ENCODE measurements at places on chromosomes 16 and 17.

GRCh38 chr16:5379954-5380353 is 282.4 kb upstream of the EEF2KMT start:
- DNase-seq = no peak

DNA sequence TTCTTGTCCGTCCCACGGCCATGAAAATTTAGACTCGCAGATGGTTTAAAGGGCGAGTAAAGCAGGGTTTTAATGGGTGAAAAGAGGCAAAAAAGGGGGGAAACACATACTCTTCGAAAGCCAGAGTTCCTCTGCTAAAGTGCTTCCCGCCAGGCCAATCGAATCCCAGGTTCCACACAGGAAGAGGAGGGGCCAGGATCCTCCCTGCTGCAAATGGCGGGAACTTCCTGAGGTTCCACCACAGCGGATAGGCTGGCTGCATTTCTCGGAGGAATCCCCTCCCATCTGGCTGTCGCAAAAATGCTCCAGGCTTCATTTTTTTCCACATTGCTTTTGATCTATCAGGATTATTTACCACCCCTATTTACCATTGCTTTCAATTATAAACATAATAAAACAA is 670.1 kb upstream of the CA10 start:
- no peak for DNase-seq

DNA sequence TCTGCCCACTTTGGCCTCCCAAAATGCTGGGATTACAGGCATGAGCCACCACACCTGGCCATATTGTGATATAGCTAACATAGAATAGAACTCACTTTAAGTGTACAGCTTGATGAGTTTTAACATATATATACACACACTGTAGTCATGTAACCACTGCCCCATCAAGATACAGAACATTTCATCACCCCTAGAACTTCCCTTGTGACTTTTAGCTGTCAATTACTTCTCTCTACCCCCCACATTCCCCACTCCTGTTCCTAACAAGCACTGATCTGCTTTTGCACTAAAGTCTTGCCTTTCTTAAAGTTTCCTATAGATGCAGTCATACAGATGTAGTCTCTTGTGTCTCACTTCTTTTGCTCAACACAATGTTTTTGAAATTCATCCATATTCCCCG is 93.1 kb downstream of the PITPNC1 start:
- DNase-seq = no peak

DNA sequence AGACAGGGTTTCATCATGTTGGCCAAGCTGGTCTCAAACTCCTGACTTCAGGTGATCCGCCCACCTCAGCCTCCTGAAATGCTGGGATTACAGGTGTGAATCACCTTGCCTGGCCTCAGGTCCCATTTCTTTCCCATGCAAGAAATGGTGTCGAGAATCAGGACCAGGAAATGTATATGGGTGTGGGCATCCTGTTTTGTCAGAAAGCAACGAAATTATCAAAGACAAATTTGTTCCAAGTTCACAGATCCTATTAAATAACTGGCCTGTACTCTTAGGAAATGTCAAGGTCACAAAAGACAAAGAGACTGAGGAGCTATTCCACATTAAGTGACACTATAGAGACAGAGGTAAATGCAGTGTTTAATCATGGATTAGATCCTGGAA is 17.1 kb upstream of the ST6GALNAC1 start:
- no peak for DNase-seq

- no peak for DNase-seq
These were observed 224.7 kb downstream of the SNX29 start for GRCh38 chr16:12201216-12201615.

DNA sequence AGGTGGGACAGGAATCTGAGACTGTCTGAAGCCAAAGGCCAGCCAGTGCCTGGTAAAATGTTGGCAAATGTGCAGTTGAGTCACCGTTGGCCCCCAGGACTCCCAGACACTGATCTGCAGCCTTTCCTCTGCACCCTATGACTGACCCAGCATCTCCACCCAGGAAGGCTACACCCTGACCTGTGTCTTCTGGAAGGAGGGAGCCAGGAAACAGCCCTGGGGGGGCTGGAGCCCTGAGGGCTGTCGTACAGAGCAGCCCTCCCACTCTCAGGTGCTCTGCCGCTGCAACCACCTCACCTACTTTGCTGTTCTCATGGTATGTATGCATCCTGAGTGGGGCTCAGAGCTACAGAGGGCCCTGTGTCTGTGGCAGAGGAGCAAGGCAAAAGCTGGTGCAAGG is 24.0 kb downstream of the ADGRG5 start:
- DNase-seq = no peak

DNA sequence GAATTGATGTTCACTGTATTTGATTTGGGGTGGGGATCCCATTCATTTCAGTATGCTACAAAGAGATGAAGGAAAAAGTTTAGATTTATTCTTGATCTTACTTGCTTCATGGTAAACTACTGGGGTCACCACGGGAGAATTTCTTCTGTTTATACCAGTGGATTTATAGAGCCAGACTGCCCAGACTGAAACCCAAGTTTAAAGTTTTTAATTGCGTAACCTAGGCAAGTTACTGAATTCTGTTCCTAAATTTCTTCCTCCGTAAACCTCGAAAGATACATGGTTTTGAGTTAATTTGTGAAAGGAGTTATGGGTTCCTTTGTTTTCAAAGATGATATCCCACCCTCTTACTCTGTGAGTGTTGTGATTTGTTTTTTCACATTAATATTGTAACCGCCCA is 26.4 kb downstream of the PIGL start:
- no peak for DNase-seq

DNA sequence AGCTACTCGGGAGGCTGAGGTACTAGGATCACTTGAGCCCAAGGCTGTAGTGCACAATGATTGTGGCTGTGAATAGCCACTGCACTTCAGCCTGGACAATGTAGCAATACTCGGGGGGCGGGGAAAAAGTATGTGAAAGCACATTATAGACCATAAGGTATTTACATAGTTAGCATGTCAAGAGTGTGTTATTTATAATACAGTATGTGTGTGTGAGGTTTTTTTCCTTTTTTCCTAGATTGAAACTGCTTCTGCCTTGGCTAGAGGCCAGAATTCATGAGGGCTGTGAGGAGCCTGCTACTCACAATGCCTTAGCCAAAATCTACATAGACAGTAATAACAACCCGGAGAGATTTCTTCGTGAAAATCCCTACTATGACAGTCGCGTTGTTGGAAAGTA is 30.5 kb downstream of the PTRH2 start:
- no peak for DNase-seq

GRCh38 chr17:75753514-75754377 is 11.2 kb downstream of the GALK1 start:
- peak; percentile 79 for DNase-seq

DNA sequence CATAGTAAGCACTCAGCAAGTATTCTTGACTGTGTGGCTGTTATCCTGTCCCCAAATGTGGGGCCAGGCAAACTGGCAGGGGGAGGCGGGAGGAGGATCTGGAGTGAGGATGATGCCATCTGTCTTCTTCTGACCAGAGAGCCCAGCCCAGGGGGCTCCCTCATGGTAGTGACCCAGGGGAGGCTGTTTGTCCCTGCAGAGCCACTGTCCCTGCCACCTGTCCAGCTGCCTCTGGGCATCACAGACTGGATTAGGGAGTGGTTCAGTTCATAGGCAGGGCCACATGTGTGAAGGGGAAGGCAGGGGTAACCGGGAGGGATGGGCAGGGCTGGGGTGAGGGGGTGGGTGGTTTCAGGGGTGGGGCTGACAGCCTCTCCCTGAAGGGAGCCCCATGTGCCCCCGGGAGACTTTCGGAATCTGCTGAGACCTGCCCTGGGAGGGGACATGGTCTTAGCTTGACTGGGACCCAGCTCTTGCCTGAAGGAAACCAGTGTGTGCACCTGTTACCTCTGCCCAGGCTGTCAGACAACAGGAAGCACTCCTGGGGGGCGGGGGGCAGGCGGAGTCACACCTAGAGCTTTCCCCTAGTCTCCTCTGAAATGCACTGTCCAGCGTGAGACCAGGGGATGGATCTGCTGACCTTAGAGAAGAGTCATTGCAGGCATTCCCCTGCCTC is 15.2 kb downstream of the ARHGAP23 start:
- DNase-seq = no peak

DNA sequence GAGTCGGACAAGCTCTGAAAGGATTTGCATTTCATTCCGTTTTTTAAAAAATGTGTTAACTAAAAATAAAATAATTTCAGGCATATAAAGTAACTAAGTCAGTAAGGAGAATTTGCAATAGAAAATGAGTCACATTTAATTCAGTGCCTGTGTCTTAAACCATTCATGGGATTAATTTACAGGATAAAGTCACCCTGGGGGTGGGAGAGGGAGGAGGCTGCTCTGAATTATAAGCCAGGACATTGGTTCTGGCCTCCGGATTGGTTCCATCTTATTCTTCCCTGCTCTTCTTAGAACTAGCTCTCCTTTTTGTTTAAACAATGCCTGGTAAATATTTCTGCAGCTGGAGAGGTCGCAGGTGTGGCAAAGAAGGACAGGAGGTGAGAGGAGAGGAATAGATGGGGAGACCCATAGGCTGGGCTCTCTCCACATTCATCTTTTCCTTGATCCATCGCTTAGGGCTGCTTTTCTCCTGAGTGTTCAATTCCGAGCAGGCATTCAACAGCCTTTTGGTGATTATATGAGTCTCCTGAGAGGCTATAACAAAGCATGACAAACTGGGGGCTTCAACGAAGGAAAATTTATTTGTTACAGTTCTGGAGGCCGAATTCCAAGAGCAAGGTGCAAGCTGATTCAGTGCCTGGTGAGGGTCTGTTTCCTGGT is 319.2 kb downstream of the PHKB start:
- DNase-seq = peak; percentile 43

GRCh38 chr16:105521-105920 is 27.5 kb downstream of the MPG start:
- no peak for DNase-seq

GRCh38 chr16:31262084-31262483 is 2.3 kb downstream of the ITGAM start:
- no peak for DNase-seq

DNA sequence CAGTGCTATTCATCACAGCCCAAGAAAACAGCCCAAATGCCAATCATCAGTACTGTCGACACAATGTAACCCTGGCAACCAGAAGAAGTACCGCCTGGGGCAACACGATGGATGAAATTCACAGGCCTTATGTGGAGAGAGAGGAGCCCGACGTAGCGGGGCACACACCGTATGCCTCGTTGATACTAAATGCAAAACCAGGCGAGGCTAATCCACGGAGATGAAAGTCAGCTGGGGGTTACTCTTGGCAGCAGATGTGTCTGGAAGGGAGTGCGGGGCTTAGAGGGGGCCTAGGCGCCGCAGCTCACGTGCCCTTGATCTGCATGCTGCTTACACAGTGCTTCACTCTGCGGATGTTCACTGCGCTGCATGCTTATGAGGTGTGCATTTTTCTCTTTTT is 29.8 kb downstream of the ITGAE start:
- no peak for DNase-seq

- no peak for DNase-seq
These were observed 29.0 kb downstream of the KATNB1 start for GRCh38 chr16:57764341-57765159.

GRCh38 chr16:4019371-4019791 is 96.9 kb downstream of the ADCY9 start:
- DNase-seq = no peak

DNA sequence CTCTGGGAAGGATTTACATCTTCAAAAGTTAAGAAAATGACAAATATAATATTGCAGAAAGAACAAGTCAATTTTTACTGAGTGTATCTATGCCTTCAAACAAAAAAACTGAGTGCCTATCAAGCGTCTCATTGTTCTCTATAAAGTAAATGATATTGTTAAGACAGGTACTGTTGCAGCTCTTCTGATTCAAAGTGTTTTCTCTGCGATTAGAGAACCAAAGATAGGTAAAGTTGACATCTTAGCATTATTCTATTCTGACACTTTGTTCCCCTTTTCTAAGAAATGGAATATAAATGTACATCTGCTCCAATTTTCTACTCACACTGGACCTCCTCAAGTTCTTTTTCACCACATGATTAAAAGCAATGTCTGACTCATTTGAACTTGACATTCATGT is 1317.7 kb downstream of the CDH11 start:
- DNase-seq = no peak

DNA sequence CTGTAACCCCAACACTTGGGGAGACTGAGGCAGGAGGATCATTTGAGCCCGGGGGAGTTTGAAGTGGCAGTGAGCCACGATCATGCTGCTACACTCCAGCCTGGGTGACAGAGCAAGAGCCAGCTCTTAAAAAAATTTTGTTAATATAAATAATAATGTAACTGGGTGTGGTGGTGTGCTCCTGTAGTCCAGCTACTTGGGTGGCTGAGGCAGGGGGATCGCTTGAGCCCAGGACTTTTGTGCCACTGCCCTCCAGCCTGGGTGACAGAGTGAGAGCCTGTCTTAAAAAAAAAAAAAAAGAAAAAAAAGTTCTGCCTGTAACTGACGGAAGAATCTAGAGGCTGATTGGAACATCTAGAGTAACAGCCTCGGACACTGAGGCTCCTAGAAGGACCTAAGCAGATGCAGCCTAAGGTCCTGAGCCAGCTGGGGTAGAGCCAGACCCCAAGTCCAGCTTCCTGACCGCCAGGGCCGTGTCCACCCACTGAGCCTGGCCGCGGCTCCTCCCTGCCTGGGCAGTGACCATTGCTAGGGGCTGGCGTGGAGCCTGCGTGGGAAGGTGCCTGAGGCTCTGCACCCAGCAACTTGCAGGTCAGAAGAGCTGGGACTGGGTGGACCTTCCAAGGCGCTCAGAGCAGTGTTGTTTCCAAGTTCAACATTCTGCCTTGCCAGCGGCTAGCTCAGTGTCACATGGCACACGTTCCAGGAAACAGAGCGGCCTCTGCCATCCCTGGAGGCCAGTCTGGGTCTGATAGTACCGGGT is 209.4 kb upstream of the CIBAR2 start:
- peak; percentile 85 for DNase-seq

DNA sequence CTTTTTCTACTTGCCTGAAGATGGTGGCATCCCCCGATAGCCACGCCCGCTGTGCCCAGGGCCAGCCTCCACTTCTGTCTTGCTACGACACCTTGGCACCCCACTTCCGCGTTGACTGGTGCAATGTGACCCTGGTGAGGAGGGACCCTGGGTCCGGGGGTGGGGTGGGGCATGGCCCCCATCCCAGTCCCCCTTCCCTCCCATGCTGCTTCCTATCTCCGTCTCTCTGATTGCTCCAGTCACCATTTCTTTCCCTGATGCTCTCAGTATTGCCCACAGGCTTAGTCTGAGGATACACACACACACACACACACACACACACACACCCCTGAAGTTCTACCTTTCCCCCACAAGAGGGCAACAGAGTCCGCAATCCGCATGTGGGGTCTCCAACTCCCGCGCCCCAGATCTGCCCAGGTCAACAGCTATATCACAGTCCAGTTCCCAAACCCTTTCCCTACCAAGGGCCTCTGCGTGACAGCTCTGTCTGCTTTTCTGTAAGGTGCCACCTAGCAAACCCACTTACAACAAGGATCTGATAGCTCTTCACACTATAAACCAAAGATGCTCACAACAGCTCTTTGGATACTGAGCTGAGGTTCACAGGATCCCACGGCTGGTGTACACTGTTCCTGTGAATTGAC is 3.4 kb downstream of the SGCA start:
- DNase-seq = no peak
